ENCODE measurements at places on chromosomes 11 and 22.
A peak's percentile ranks its signal among the peaks of the same experiment; 100 is the strongest.

DNA sequence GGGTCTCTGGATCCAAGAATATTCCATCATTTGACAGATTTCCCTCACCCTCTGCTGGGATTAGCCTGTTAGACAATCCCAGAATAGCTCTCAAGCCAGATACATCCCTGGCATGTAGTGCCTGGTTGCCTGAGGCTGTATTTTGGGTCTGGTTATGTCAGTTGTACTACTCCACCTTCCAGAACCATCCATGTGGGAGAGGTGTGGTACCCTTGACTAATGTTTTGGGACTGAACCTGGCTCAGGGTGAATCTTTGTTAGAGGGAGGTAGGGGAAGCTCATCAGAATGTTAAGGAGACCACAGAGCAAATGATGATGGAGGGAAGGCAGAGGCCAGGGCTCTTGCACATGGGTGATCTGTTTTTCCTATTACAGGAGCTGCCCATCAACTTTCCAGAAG lies 5.2 kb downstream of the C11orf52 start:
- no peak for DNase-seq

DNA sequence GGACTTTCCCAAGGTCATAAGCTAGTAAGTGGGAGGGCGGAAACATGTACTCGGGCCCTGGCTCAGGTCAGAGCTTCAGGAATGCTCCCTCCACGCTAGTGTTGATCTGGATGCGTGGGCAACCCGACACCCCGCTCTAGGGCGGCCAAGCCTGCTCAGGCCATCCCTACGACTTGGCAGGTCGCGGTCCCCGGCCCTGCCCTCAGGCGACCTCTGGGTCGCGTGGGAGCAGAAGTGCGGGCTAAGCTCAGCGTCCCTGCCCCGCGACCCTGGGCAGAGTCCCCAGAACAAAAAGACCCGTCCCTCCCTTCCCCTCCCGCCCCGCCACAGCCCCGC lies 781 bp upstream of the TEF start:
- DNase-seq: no peak

GRCh38 chr22:34993548-34993947 lies 72.4 kb upstream of the ISX start:
- DNase-seq: no peak

DNA sequence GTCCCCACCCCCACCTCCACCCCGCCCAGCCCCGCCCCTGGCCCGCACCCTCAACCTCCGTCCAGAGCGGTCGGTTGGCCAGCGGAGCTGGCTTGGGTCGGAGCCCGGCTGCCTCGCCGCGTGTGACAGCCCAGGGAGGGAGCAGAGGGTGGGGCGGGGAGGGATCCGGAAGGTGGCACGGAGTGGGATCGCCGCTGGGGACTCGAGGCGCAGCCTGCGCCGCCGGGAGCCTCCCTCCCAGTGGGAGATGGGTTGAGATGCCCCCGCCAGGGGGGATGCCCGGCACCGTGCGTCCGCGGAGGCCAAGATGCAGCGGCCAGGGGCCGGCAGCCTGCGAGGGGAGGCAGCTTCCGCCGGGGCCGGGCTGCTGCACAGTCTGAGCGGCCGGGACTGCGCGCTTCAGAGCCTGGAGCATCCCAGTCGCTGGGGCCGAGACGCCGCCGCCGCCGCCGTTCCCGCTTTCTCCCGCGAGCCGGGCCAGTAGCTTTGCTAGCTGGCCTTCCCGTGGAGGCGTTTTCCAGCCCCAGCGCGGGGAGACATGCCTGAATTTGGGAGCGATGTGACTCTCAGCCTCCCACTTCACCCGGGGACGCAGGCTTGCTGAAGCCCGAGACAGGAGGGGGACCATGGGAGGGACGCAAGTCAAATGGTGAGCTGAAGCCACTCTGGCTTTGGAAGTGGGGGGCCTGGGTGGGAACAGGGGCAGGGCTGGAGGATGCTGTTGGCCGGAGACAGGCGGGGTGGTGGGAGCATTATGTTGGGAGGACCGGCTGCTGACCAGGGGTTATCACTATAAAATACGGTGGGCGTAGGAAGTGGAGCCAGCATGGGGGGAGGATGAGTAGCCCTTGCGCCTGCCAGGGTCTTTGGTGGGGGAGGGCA lies 40.2 kb downstream of the DIXDC1 start:
- no peak for DNase-seq

DNA sequence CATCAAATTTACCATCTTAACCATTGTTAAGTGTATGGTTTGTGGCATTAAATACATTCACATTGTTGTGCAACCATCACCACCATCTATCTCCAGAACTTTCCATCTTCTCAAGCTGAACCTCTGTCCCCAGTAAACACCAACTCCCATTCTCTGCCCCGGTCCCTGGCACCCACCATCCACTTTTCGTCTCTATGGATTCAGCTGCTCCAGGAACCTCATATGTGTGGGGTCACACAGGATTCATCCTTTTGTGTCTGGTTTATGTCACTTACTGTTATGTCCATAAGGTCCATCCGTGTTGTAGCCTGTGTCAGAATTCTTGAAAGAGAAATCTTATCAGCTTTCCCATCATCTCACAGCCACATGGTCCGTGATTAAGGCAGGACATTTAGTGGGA lies 16.3 kb downstream of the TSPAN32 start:
- no peak for DNase-seq

DNA sequence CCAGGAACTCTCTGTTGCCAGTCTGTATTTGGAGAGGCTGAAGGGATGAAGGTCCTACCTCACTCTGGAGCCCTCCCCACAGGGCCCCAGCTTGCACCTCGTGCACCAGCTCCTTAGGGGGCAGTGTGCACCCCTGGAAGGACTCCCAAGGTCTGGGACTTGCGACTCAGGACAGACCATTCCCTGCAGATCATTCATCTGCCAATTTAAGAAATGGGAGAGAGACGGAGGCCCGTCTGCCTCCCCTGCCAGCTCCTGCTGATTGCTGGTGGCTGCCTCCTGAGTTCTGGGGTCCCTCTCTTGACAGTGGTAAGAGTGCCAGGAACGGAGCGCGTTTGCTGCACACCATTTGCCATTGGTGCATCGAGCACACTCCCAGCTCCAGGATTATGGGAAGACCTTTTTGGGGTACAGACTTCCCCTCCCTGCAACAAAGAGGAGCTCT lies 27.4 kb upstream of the MALAT1 start:
- DNase-seq: peak; percentile 52

DNA sequence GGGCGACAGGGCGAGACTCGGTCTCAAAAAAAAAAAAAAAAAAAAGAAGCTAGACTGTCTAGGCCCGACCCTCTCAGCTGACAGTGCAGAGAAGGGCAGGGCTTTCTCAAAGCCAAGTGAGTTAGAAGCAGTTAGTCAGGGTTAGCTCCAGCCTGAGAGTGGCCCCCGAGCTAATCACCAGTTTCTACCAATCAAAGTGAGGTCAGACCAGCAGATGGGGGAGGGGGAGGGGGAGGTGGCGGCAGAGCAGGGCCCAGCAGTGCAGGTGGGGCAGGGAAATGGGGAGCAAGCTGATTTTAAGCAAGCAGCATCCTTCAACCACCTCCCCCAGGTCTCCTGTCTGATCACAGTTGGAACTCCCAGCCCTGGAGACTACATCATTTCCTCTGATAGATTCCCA lies 55.3 kb upstream of the PRR5 start:
- DNase-seq: no peak

GRCh38 chr22:43562843-43563242 lies 151.0 kb downstream of the MPPED1 start:
- no peak for DNase-seq

DNA sequence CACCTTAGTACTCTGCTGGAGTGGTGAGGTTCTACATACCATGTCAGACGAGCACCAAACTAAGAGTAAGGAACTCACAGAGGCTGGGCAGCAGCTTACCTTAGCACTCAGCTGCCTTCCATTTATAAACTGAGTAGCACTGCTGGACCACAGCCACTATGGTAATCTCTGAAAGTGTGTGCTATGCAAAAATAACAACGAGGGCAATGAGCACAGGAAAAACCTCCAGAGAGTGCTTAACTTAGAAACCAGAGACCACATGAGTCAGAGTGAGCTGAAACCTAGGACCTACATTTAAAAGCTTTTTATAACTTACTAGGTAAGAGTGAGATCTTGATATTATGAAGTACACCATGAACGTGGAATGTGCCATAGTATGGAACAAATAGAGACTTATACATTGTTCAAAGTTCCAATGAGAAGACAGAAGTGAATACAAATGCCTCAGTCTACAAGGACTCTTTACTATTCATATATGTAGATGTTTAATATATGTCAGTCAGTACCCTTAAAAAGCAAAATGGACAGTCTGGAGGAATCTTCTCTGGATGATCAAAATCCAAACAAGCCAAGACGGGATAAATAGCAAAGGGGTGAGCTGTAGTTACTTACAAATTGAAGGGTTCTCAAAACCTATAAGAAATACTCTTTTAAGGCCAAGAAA lies 17.2 kb upstream of the CD59 start:
- no peak for DNase-seq
